ENCODE measurements at places on chromosomes 12 and 14.
A peak's percentile ranks its signal among the peaks of the same experiment; 100 is the strongest.

DNA sequence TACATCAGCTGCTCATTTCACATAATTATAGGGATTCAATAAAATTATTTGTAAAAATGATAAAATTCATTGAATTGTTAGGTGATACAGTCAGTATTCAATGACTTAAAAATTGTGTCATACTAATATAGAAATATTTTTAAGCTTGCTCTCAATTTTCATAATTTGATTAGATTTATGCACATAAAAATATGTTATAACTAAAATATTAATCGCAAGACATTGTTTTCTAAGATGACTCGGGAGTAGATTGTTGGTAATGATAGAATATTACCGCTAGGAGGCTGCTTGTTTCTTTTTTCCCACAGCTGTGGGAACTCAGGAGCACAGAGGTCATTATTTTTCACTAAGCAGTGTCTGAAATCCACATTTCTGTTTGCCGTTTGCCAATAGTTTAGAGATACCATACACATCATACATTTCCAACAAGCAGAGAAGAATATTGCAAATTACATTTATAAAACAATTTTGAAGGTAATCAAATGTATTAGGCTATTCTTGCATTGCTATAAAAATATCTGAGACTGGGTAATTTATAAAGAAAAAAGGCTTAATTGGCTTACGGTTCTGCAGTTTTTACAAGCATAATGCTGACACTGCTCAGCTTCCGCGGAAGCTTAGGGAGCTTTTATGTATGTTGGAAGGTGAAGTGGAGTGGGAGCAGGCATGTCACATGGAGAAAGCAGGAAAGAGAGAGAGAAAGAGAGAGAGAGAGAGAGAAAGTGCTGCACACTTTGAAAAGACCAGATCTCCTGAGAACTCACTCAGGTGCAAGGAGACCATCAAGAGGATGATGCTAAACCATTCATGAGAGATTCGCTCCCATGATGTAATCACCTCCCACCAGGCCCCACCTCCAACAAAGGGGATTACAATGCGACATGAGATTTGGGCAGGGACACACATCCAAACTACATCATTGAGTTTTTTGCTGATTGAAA lies 9.2 kb downstream of the CD69 start:
- DNase-seq: peak; percentile 54

- no peak for DNase-seq
Measured at GRCh38 chr14:52012635-52013034, 23.3 kb downstream of the RTRAF start.

DNA sequence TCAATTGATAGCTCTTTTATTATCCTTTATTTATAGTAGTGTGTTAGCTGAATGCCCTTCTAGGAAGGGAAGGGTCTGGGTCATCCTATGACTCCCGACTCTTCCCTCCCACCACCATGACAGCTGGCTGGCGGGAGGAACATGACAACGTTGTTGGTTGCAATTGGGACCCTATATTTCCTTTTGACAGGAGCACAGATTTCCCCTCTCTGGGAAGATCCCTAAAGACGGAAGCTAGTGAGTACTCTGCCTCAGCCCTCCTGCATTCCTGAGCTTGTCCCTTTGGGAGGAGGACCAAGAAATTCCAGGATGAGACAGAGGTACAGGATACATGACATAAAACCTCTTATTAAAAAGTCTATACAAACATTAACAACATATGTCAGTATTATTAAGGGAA lies 485.4 kb downstream of the NAV3 start:
- DNase-seq: no peak

DNA sequence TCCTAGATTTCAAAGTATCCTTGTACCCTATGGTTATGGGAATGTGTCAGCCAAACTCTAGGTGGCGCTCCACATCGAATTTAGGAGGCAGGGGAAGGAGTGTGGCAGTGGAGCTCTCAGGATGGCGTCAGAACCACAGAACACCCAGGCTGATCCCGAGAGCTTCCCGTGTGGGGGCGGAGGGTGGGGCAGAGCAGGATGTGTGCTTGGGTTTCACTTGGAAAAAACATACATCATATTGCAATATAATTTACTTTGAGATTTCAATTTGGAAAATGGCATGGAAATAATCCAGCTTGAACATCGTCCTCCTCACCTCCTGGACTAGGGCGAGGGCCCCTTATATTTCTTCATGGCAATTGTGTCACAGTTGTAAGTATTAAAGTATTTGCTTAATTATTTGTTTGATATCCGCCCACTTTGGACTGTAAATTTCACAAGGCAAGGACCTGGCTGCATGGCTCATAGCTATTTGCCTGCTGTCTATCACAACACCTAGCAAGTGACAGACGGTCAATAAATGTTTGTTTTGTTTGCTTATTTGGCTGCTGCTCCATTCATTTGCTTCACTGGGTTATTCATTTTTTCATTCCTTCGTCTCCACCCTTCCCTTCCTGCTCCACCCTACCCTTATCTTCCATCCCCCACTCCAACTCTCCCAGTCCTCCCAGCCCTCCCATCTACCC lies 221.5 kb upstream of the HMGA2 start:
- peak; percentile 46 for DNase-seq

GRCh38 chr14:36344211-36344610 lies 23.8 kb upstream of the MBIP start:
- no peak for DNase-seq

DNA sequence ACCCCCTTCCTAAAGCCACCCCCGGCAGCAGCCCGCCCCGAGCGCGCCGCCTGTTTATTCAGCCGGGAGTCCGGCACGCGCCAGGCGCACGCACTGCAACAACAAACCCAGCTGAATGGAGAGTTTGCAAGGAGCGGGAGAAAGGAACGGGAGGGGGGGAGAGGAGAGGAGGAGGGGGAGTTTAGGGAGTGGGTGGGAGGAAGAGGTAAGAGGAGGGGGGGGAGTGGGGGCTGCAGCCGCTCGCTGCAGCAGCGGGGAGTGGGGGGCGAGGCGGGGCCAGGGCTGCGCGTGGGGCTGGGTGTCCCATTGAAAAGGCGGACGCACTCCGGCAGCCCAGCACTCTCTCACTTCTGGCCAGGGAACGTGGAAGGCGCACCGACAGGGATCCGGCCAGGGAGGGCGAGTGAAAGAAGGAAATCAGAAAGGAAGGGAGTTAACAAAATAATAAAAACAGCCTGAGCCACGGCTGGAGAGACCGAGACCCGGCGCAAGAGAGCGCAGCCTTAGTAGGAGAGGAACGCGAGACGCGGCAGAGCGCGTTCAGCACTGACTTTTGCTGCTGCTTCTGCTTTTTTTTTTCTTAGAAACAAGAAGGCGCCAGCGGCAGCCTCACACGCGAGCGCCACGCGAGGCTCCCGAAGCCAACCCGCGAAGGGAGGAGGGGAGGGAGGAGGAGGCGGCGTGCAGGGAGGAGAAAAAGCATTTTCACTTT lies at the start of gene ASCL1:
Gene ASCL1, plus strand, starts transcription at position 336 of the 712 bp plus-strand sequence. CDS start 571 bp downstream, outside the sequence.
- no peak for DNase-seq

Data from hematopoietic multipotent progenitor cell treated with erythropoietin and hydrocortisone succinate and interleukin-3 and kit ligand, for 15 days (in vitro differentiated cells).